ENCODE measurements at places on chromosomes 3 and 15.

DNA sequence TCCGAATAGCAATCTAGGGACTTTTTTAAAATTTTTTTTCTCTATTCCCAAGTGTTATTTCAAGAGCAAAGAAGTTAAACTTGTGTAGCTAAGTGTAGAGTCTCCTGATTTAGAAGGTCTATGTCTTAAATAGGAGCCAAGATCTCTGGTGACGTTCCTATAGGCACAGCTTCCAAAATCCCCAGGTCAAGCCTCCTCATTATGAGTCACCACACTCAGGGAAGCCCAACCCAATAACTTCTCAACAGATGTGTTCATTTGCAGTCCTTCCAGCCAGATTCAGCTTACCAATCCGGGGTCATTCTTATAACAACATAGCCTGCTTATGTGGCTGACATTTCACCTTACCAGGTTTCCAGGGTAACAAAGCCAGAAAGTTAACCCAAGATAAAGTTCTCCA, 270.3 kb downstream of the IL5RA start:
- no peak for DNase-seq

DNA sequence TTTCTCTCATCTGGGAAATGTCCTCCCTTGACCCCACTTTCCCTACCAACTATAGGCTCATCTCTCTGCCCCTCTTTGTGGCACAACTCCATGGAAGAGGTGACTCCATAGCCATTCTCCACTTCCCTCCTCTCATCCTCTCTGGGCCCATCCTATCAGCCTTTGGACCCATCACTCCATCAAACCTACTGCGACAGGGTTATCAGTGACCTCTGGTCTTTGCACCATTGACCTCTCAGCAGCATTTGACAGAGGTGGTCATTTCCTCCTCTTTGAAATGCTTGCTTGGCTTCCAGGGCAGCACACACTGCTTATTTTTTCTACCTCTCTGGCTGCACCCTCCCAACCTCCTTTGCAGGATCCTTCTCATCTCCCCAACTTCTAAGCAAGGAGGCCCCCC, 113.1 kb upstream of the SLC25A36 start:
- no peak for DNase-seq

DNA sequence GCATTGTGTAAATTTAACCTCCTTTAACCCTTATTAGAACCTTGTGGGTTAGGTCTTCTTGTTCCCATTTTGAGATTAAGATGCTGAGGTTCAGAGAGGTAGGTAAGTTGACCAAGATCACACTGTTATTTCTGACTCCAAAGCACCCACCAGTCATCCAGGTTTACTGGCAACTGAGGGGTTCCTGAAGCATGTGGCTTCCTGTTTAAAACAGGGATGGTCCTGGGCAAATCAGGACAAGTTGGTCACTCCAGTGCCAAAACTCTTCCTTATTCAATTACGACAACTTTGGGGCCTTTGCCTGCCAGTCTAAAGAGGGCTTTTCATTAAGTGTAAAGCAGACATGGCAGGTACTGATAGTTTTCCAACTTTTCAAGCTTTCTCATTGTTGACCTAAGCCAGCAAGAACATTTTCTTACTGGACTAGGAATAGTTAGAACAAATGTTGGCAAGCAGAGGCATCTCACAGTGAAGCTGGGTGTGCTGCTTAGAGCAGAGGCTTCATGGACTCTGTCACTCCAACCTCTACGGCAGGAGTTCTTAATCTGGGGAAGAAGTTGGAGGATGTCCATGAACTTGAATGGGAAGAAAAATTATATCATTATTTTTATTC, 149.4 kb upstream of the ADAMTS9 start:
- DNase-seq: no peak

- no peak for DNase-seq
Observed at GRCh38 chr3:127679534-127680145, 6.9 kb downstream of the ABTB1 start.

DNA sequence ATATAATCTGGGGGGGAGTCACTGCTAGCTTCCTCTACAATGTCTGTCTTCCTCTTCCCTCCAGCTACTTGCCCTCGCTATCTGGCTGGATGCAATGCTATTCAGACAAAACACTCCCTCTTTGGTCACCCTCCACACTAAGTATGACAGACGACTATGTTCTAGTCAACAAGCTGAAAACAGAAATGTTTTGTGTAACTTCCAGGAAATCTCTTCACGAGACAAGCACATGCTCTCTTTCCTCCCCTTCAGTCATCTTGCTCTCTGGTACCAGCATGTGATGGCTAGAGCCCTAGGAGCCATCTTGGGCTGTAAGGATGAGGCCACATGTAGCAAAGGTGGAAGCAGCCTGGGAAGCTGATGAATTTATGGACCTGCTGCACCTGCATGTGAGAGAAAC, 151.3 kb downstream of the ARRDC4 start:
- DNase-seq: no peak

GRCh38 chr3:31004025-31004678, 109.7 kb upstream of the GADL1 start:
- no peak for DNase-seq

- no peak for DNase-seq
Observed at GRCh38 chr3:154684021-154684420, 254.0 kb upstream of the GPR149 start.

GRCh38 chr3:13828501-13829265, 51.2 kb downstream of the WNT7A start:
- DNase-seq: no peak

GRCh38 chr3:39232859-39233258, 40.5 kb upstream of the XIRP1 start:
- DNase-seq: no peak

- no peak for DNase-seq
Observed at GRCh38 chr15:72112805-72113204, 5.1 kb downstream of the MYO9A start.

DNA sequence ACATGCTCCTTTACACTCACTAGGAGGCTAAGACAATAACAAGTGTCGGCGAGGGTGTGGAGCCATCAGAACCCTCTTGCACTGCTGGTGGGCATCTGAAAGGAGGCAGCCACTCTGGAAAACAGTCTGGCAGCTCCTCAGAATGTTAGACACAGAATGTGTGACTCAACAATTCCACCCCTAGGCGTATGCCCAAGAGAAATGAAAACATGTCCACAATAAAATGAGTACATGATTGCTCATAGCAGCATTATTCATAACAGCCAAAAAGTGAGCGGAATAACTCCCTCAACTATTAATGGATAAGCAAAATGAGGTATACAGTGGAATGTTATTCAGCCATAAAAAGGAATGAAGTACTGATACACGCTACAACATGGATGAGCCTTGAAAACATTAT, 57.8 kb downstream of the WNT7A start:
- no peak for DNase-seq

DNA sequence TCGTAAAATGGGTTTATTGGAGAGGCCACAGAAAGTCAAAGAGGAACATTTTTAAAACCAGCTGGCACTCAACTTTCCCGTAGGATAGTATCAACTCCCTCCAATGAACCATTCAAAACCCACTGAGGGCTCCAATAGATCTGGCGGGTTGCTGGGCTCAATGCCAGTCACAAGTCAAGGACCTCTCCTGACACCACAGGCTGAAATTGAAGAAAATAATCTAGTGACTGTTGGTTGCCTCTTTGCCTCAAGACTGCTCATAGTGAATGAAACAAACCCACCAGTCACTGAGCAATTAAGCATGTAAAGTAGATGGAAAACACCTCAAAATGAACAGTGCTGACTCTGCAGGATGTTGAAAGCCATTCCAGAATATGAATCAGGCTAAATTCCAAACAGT, 500.6 kb upstream of the AGTR1 start:
- no peak for DNase-seq

DNA sequence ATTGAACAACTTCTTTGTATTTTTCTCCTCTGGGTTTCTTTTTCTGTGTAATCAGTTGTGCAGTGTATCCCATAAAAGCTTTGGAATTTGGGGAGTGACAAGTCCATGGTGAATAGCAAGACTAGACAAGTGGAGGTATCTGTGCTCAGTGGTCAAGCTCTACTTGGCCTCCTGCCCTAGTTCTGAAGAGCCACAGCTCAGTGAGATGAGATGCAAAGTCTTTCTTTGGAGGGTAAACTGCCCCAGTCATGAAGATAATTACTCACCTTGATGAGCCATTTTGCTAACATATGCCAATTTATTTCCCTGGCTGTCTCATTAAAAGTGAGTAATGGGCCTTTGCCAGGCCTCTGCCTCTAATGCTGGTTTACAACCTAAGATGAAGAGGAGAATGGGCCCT, 271.2 kb upstream of the TRIM42 start:
- no peak for DNase-seq

DNA sequence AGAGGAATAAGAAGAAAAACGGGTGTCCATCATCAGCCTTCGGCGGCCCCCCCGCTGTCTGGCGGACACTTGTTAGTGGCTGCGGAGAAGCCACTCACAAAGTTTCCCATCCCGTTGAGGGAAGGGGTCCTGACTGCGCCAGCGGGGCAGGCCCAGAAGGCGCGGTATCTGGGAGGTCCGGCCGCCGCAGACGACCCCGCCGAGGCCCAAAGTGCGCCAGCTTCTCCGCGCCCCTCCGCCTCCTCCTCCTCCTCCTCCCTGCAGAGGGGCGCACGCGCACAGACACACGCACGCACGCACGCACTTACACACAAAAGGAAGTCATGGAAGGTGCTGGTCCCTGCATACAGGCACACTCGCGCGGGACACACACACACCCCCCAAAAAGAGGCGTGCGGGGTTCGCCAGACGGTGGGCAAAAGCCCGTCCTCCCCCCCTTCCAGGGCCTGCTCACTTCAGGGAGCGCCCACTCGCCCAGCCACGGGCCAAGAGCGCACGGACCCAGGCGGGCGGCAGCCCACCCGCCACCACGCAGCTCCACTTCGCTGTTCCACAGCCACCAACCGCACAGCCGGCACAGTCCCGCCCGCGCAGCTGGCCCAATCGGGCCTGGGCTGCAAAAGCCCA, 18.0 kb downstream of the ZNF148 start:
- no peak for DNase-seq

DNA sequence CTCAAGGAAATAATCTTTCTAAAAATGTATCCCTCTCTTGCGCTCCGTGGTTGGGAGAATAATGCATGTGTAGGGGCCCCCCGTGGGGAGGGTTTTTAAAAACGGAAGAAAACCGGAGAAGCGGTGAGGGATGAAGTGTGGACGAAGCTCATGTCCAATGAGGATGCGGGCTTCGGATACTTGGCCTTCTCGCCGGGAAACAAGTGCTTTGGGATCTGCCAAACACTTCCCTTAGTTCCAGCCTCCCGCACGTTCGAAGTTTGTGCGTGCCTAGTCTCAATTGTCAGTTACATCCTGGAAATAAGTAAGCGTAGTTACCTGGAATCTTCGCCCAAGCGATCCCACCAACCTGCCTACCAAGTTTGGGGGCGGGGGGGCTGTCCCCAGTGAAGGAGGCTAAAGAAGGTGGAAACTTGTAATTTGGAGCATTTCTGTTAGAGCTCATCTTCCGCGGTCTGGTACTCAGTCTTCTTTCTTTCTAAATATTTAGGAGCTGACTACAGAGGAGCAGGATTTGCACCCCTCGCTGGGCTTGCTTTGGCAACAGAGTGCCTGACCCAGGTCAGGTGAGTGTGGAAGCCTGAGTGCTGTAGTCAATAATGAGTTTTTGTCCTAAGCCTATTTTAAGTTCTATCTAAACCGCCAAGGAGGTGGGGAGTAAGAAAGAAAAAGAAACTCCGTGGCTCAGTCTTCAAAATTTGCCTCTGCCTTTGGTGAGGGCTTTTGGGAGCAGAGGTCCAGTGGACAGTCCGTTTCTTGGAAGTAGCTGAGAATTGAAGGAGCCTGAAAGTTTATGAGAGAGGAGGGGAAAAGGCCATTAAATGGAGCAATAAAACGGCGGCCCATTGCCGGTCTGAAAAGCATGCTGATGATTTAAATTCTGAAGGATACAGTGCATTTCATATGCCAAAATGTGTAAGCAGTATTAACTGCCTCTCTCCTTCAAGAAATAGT, 1.1 kb downstream of the ITPR1 start:
- DNase-seq: no peak

- no peak for DNase-seq
Observed at GRCh38 chr15:79015416-79015815, 70.6 kb upstream of the CTSH start.

GRCh38 chr15:26698555-26698954, 74.3 kb downstream of the GABRB3 start:
- no peak for DNase-seq

- no peak for DNase-seq
Observed at GRCh38 chr3:67123914-67124313, 125.8 kb downstream of the KBTBD8 start.

DNA sequence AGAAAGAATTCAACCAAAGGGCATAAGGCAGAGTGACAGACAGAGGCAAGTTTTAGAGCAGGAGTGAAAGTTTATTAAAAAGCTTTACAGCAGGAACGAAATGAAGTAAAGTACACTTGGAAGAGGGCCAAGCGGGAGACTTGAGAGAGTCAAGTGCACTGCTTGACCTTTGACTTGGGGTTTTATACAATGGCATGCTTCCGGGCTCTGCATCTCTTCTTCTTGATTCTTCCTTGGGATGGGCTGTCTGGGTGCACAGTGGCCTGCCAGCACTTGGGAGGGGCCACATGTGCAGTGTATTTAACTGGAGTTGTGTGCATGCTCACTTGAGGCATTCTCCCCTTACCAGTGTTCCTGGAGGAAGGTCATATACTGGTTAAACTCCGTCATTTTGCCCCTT, 30.4 kb upstream of the KLHL25 start:
- DNase-seq: no peak

DNA sequence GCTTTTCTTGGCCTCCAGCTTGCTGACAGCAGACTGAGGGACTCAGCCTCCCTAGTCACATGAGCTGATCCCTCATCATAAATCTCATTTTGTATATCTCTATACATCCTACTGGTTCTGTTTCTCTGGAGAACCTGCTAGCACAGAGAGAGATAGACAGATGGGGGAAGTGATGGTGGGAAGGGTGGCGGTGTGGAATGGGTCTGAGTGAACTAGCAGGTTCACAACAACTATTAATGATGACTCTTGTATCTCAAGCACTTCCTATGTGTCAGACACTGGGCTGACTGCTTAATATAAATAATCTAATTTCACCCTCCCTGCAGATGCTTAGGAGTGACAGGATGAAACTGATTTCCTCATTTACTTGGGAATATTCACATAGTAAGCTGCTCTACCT, 106.9 kb upstream of the TLE3 start:
- no peak for DNase-seq

GRCh38 chr3:36332139-36332538, 48.2 kb upstream of the STAC start:
- no peak for DNase-seq

DNA sequence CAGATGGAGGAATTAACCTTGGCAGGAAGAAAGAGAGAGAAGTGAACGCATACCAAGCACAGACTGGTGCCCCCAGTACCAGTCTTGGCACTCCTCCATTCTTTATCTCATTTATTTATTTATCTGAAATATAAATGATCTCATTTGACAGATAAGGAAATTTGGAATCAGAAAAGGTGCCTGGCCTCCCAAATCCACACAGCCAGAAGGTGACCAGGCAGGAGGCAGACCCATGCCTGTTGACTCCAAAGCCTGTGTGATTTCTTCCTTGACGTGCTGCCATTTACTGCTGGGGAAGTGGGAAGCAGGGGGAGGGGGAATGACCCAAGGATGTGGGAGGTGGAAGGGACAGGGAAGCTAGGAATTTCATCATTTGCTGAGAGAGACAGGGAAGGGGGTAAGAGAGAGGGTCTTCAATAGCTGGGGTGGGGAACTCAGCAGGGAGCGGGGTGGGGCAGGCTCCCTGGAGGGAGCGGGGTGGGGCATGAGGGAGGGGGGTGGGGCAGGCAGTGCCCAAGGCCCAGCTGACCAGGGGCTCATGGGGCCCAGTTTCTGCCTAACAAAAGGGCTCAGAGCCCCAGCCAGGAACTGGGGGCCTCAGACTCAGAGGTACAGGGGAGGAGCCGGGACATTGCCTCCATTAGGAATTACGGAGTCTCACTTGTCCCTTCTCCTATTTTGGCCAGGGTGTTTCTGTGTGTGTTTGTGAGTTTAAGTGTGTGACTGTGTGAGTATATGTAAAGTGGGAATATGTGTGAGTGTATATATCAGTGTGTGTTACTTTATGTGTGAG, 63.0 kb downstream of the MINAR1 start:
- no peak for DNase-seq
